Femur (tissue), 1 donor: ENCODE measurements at places on chromosomes 13 and 19.

DNA sequence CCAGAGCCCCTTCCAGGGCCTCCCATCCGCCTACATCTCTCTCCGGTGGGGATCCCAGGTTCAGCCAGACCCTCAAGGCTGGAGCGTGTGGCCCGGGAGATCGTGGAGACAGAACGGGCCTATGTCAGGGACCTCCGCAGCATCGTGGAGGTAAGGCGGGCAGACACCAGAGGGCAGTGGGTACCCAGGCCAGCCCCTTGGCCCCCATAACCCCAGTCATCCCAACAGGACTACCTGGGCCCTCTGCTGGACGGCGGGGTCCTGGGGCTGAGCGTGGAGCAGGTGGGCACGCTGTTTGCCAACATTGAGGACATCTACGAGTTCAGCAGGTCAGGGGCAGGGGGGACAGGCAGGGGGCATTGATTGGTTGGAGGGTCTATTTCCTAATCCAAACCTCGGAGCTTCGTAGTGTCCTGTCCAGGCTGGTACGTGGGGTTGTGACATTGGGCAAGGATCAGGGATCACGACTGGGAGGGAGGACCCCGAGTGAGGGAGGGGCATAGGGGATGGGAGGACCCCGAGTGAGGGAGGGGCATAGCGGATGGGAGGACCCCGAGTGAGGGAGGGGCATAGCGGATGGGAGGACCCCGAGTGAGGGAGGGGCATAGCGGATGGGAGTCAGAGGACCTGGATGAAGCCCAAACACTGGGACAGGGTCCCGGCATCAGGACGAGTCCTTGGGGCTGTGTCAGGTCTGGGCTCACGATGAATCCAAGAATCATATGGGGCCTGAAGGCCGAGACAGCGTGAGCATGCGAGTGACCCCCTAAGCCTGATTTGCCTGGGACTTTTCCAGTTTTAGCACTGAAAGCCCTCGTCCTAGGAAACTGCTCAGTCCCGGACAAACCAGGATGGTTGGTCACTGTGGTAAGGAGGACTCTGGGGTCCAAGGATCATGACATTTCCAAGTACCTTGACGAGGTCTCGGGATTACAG, 2.9 kb downstream of the PLEKHG2 start:
- DNase-seq, result no peak

- no peak for DNase-seq
Observed at GRCh38 chr19:17404621-17405249, 695 bp downstream of the BST2 start.

DNA sequence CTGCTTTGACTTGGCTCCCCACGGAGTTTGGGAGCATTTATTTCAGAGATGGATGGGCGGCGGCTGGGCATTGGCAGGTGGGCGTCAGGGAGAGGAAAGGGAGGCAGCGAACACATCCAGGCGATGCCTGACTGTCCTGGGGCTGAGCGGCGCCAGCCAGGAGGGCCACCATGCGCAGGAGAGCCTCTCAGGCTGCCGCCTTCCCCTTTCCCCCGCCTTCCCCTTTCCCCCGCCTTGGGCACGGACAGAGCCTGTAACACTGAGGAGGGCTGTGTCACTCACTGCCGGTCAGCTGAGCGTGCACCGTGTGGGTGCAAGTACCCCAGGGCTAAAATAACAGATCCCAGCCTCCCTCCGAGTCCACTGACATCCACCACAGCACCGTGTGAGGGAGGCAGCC, 11.4 kb downstream of the MCF2L start:
- no peak for DNase-seq

GRCh38 chr13:51632591-51633362, 48.5 kb downstream of the WDFY2 start:
- no peak for DNase-seq

DNA sequence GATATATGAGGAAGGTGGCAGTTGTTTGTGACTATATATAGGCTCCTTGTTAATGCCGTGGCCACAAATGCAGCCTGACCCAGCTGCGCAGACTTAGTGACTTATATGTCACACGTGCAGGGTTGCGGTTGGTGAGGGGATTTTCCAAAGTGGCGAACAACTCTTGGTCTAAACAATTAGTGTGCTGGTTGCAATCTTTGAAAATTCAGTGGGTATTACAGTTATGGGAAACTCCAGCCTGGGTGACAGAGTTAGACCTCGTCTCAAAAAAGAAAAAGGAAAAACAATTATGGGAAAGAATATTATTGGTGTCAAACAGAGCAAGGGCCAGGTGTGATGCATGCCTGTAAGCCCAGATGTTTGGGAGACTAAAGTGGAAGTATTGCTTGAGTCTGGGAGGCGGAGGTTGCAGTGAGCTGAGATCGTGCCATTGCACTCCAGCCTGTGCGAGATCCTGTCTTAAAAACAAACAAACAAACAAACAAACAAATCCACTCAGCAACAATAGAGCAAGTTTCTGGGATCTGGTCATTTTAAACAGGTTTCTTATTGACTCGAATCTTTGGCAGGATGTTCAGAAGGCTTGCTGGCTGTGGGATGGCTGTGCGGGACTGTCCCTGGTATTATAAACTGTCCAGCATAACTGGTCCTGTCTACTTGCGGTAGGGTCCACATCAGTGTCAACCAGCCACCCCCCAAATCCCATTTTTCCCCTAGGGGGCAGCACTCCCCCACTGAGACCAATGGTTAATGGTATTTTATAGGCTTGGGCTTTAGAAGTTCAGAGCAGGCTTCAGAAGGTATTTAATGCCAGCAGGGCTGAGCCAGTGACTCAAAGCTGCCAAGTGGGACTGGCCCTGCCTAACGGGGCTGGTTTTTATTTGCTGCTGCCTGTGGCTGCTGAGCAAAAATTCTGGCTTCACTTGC, 15.4 kb downstream of the RELB start:
- DNase-seq, result peak; percentile 78

DNA sequence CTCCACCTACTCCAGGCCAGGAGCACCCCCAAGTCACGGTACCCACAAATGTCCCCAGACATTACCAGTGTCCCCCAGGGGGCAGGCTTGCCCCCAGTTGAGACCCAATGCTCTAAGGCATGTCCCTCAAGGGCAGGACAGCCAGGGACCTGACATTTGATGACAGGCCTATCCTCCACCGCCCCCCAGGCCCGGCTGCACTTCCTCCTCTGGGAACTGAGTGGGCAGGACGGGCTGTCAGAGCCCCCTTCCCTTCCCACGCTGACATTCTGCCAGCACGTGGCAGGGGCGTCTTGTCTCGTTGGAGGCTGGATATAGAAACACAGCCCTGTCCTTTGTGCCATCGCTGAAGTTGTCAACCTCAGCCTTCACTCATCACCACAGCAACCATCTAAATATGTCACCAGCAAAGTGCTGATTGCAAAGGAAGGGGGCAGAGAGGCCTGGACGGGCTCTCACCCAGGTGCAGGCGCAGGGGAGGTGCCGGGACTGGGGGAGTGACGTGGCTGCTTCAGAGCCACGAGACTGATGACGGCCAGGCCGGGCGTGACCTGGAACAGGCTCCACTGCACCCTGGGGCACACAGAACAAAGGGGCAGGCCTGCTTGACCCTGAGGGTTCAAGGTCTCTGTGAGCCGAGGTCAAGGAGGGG, 38.4 kb downstream of the GNG7 start:
- no peak for DNase-seq

GRCh38 chr19:18108897-18109296, 11.3 kb downstream of the MAST3 start:
- DNase-seq, result no peak

- peak; percentile 21 for DNase-seq
Observed at GRCh38 chr13:65926750-65927171, 1303.4 kb downstream of the PCDH9 start.

- DNase-seq, result no peak
Observed at GRCh38 chr13:47216176-47216822, 319.4 kb upstream of the HTR2A start.

- DNase-seq, result no peak
Observed at GRCh38 chr13:52794589-52794988, 53.9 kb downstream of the PCDH8 start.

- DNase-seq, result no peak
Observed at GRCh38 chr13:109146912-109147647, 517.7 kb downstream of the MYO16 start.

DNA sequence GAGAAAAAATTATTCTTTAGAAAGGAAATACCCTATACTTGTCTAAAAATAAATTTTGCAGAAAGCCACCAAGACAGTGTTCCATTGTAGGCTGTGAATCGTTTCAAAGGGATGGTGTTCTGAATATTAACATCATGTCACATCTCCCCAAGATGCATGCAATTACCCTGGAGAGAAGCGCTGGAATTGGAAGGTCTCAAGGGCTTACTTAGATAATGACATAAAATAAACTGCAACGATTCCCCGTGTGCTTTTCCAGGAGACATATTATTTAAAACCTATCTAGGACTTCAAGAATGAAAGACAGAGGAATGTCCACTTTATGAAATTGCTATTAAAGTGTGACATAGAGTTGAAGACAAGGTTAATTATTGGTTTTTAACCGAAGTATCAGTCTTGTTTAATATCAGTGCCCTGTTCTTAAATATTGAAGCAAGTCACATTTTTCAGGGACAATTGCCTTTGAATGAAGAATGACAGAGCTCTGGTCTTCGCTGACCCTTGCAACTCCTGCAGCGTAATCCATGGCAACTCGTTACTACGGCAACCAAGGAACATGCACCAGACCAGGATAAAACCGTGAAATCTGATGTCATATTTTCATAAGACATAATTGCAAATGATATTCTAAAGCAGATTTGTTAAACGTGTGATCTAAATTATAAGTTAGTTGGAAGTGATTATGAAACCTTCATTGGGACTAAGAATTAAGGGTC, 91.7 kb downstream of the EFNB2 start:
- no peak for DNase-seq

DNA sequence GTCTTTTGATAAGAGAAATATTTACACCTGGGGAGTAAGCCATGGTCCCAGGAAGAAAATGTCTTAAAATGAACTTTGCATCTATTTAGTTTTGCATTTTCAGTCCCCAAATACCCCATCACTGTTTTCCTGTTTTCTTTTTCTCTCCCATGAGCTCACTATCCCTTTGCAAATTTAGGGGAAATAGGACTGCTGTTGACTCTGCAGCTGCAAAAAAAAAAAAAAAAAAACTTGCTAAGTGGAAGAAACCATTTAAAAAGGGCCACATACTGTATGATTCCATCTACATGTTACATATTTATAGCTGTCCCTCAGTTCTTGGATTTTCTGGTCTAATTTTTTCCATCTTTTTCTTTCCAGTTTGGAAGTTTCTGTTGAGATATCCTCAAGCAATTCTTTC, 98.2 kb upstream of the SERP2 start:
- DNase-seq, result no peak

GRCh38 chr13:79541426-79542049, 60.6 kb downstream of the NDFIP2 start:
- no peak for DNase-seq

DNA sequence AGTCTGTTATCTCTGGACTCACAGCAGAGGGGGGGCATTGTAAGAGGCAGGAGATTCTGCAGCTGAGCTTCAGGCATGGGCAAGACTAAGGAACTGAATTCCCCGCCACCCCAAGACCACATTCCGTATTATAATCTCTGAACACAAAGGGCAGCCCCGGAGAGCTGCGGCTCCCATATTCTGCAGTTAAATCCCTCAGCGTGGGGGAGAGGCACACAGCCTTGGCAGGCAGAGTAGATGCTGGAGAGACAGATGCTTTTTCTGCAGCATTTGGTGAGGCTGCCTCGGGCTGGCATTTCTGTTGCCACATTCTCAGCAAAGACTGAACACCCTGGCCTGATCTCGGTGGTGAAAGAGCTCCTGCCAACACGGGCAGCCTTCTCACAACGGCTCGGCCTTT, 12.9 kb downstream of the CHAF1A start:
- DNase-seq, result no peak

DNA sequence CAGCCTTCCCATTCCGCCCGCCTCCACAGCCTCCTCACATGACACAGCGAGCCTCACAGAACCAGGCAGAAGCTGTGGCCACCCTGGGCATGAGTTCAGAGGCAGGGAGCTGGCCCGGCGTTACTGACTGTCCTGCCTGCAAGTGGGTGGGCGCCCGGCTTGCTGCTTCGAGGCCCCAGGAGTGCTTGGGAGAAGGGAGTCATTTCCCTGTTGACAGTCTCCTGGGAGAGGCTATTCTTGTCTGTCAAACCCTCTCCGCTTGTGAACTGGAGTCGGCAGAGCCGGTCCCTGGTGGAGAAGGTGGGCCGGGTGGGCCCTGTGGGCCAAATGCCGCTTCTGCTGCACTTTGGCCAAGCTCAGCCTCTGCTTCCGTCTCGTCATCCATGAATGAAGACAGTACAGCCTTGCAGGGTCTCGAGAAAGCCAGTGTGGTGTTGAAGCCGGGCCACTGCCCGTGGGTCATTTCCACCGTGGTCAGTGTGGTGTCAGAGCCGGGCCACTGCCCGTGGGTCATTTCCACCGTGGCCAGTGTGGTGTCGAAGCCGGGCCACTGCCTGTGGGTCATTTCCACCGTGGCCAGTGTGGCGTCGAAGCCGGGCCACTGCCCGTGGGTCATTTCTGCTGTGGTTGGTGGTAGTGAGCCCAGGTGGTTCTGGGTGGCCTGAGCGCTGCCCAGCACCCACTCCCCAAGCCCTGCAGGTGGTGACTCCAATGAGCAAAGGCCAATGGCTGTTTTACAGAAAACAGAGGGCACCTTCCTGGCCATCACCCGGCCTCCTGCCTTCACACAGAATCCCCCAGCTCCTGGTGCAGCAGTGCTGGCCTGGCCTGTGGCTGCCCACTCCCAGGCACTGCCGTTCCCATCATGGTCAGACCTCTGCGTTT, 13.5 kb upstream of the F7 start:
- no peak for DNase-seq
